ENCODE measurements at places on chromosomes 3 and 15.

- no peak for DNase-seq
Measured at GRCh38 chr3:16875876-16876550, 8.7 kb upstream of the PLCL2 start.

DNA sequence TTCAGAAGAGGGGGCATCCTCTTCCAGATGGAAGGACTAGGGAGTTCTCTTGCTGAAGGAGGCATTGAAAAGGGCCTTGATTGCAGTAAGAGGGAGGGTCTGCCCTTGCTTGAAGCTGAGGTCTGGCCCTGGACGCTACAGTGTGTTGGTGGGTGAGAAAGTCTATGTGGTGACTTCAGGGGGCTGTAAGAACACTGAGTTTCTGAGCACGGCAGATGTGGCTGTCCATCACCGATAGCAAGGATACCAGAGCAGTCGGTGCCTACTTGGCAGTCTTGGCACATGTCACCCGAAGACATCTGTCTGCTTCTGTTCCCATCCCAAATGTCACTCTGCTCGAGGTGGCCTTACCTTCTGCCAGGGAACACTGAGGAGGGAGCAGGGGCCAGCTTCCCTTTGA lies 631.1 kb upstream of the CFAP20DC start:
- DNase-seq = no peak

DNA sequence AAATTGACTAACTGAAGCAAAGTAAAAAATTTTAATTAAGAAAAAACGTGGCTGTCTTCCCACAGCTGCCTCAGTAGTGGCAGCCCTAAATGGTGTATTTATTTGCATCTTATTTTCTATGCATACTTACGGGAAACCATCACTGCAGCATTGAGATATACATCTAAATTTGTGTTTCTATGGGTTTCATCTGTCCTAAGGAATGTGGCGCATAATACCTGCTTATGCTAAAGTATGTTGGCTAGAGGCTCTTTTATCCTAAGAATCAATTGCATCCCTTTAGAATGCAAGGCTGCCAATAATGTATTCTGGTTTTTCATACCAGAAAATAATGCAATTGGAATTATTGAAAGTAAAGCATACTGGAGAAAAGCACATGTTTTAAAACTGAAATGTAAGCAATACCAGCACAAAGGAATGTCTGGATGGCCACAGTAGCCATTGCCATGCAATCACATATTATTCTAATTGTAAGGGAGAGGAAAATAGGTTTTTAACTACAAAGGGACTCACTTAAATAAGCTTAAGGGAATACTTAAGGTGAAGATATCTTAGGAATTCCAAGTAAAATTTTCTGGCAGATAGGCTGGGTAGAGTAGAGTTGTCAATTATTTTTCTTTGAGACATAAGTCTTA lies 834.5 kb upstream of the NECTIN3 start:
- DNase-seq = no peak

DNA sequence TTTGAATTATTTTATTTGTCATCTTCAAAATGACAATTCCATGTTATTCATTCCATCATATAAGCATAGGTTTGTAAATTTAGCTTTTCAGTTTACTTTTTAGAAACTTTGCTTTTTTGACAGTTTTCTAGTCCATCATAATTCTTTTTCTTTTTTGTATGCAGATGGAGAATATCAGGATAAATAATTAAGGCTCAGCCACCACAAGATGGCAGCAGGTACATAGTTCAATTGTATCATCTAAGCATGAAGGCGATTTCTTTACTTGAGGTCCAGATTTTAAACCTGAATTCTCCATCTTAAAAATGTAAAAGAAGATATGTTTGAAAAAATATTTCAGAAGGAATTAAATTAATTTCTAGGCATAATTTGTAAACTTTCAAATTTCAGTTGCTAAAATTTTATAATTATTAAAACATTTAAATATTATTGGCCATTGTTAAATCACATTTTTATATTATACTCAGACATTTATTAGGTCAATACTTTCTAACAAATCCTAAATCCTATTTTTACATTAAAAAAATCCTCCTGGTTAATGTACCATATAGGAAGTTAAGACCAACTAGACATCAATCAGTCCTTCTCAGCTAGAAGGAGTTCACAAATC lies 15.1 kb downstream of the PLSCR5 start:
- DNase-seq = no peak

DNA sequence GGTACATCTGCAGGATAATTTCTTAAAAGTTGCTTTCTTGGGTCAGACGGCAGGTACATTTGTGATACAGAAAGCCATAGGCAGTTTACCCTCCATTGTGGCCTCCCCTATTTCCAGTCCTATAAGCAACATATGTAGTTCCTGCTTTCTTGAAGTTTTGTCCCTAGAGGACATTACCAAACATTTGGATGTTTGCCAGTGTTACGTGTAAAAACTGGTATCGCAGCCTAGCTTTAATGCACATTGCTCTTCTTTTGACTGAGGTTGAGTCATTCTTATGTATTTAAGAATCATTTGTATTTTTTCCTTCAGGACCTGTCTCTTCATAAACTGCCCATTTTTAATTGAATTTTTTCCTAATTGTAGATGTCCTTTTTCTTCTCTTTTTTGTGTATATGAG lies 114.3 kb downstream of the DIPK2A start:
- DNase-seq = peak; percentile 74

DNA sequence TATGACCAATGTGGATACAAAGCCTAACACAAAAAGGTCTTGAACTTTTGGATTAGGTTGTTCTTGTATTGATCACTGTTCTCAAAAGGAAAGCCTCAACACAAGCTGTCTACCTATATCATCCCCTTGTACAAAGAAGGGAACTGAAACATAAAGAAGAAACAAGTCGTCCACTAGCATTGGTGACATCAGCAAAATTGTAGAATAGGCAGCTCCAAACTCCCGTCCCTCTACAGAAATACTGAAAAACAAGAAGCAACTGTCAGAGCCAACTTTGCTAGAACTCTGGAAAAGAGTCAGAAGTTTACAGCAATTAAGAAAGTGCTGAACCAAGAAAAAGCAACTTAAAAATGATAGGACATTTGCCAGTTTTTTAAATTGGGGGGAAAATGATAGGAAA lies 7.5 kb upstream of the NR1I2 start:
- DNase-seq = no peak

GRCh38 chr3:97265237-97266005 lies 451.0 kb downstream of the EPHA6 start:
- no peak for DNase-seq

DNA sequence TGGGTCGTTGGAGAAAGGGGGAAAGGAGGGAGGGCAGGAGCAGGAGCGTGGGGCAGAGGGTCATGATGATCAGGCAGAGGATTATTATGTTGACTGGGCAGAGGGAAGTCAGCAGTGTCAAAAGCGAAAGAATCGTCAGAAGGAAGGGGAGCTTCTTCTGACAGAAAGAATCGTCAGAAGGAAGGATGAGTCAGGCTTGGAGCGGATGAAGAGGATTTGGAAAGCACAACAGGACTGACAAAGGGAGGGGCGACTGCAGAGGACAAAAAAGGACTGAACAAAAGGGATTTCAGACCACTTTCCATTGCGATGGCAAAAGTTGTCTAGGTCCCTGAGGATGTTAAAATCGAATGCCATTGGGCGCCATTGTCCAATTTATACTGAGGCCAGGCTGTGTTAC lies 1053.5 kb downstream of the SI start:
- DNase-seq = no peak

DNA sequence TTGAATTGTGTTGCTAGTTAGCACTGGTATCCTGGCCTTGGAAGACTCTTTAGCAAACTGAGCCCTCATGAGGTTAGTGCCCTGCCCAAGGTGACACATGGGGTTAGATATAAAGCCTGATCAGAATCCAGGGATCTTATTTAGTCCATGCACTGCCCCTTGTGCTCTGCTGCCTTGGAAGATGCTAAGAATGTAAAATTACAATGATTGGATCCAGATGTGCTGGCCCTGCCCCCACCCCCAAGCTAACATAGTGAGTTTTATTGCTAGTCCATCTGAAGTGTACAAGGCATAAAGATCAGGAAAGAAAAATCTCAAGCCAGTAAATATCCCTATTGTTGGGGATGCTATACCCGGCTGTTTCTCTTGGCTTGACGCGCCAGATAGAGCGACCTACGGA lies 248.1 kb upstream of the C2CD4B start:
- DNase-seq = no peak

DNA sequence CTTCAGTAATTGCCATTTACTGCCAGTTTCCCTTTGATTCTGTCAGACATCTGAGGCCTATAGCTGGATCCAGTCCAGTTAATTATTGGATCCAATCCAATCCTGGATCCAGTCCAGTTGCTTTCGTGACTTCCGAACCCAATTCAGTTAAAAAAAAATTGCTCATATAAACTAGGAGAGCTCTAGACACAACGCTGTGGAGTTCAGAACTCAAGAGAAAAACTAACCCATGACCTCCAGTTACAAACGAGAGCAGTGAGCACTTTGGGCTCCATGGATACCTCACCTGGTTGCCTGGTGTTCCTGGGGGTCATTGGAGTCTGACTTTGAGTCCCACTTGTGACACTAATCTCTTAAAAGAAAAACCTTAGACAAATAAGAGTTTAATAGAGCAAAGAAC lies 269.8 kb downstream of the THSD4 start:
- DNase-seq = no peak

DNA sequence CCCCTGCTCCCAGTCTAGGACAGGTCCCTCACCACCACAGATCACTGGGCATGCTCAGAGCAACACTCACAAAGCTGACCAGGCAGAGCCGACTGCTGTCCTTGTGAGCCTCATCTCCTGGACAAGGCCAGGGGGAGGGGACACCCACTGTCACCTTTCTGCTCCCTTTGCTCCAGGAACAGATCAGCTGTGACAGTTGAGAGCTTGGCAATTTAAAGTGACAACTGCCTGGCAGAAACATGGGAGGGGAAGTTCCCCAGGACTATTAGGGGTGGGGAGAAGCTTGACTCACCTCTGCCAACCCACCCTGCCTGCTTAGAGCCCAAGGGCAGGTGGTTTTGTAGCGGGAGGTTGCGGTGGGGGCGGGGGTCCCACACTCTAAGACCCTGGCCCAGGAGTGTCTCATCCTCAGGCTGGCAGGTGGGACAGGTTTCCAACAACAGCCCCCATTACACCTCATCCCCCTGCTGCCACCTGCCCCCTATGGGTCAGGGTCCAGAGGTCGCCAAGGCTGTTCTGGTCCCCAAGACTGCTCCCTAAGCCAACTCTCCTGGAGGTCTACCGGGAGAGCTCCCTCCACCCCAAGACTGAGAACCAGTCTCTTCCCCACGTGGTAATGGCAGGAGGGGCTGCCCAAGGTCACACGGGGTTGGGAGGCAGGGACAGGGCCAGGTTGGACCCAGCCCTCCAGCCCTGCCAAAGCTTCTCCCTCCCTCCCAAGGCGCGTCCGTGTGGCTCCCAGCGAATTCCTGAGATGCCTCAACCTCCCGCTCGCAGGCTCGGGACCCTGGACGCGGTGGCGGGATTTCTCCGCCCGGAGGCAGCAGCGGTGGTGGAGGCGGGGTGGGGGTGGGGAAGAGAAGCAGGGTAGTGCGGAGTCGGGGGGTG lies 80.4 kb downstream of the IQSEC1 start:
- no peak for DNase-seq

DNA sequence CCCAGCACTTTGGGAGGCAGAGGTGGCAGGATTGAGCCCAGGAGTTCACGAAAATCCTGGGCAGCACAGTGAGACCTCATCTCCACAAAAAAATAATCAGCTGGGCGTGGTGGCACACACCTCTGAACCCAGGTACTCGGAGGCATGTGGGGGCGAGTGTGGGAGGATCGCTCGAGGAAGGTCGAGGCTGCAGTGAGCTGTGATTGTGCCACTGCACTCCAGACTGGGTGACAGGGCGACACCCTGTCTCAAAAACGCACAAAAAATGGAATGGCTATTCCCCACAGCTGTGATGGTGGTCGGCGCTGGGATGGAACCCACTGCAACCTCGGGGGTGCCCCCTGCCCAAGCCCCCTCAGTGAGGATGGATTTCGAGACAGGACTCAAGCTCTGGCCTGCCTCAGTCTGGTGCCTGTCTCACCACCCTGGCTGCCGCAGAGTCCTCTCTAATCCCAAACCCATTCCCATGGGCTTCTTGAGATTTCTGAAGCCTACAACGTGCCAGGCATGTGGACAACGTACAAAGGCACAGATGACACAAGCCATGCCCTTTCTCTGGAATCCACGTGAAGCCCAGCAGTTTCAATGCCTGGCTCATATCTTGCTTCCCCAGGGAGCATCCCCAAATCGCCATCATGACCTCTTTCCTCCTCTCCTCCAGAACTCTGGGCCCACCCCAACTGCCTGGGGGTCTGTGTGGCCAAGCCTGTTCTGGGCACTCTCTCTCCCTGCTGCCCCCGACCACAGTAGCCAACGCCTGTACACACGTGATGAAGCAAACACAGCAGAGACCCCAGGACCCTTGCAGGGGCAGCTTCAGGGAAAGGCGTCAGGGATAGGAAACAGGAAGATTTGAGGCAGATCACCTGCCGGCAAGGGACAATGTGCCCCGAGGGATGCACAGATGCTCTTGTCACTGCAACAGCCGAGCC lies 32.4 kb downstream of the ADAMTS17 start:
- DNase-seq = no peak
